Eye (tissue), 1 donor: ENCODE measurements at places on chromosomes 2 and 18.
A peak's percentile ranks its signal among the peaks of the same experiment; 100 is the strongest.

- peak; percentile 30 for DNase-seq
Measured at GRCh38 chr2:42554392-42554791, 14.0 kb upstream of the MTA3 start.

DNA sequence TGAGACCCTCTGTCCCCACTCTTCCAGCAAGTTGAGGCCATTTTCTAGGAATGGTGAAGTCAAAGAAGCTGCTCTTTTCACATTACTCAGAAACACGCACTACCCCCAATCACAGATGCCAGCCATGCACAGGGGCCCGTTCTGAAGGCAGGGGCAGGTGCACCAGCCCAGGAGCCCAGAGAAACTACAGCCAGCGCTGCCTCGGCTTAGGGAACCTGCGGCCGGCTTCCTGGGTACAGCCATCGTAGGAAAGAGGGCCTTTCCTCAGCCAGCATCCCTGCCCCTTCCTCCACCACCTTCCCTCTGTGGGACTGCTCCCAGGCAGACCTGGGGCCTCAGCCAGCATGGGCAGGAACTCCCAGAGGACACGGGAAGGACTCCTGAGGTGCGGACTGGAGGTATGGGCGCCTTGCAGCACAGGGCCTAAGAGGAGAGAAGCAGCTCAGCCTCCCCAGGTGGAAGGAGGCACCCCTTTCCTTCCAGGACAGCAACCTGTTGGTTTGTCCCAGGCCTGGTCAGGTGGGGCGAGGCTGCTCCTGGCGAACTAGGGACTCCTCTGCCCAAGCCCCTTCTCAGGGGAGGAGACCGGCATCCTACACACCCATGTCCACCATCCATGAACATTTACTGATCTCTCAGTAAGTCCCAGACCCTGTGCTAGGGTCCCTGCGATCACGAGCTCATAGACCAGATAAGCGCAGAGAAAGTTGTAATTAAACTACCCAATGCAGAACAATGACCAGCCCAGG is 99.0 kb upstream of the ID2 start:
- DNase-seq, result no peak

DNA sequence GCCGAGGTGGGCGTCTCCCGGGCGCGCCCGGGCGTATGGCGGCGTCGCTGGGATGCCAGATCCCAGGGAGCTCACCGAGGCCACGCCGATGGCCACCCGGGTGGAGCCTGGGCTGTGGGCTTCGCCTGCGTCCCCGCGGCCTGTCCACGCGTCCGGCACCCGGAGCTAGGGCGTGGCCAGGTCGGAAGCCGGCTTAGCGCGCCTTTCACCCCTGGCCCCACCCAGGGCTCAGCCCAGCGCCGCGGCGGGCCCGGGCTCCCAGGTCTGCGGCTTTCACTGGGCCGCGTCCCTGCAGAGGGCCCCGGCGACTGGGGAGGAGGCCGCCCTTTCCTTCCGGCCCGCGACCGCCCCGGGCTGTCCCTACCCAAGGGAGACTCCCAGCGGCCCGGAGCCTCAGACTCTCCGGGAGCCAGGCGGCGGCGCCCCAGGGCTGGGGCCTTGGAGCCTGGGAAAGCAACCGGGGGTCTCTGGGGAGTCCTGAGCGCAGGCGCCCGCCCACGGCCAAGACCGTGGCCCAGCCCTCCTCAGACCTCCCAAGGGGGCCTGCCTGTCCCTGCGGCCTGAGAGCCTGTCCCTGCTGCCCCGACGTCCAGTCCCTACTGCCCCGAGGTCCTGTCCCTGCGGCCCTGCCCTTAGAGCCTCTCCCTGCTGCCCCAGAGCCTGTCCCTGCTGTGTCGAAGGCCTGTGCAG is 36.3 kb upstream of the ITM2C start:
- peak; percentile 30 for DNase-seq

- DNase-seq, result no peak
Measured at GRCh38 chr2:80035749-80036285, 268.7 kb downstream of the LRRTM1 start.

GRCh38 chr18:54984908-54985307 is 25.6 kb upstream of the CCDC68 start:
- no peak for DNase-seq

- peak; percentile 54 for DNase-seq
Measured at GRCh38 chr2:45653122-45653913, 1.8 kb downstream of the PRKCE start.

- DNase-seq, result no peak
Measured at GRCh38 chr2:98734823-98735260, 3.9 kb upstream of the MGAT4A start.

DNA sequence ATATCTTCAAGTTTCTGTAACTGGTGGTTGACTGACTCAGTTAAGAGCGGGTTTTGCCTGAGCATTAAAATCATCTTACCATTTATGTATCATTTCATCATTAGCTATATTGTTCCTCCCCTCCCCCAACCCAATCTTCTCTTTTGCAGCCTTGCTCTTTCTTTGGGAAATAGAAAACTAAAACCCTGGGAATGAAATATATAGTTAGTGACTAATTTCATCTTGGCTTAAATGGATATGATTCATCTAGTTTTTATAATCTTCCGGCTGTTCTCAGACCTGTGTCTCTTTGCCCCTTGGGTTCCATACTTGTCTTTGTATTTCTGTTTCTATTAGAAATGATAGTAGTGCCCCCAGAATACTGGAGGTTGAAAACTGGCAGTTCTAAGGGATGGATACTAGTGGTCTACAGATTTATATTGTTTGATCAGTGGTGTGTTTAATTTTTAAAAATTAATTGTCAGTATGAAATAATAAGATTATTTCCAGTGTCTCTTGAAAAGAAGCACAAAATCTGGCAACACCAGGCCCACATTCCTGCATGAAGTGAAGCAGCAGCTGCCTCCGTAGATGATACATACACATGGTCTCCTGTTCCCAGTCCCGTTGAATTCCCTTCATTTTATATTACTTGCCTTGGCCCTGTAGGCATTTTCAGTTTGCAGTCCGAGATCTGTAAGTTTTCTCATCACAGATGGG is 44.5 kb downstream of the PHLPP1 start:
- no peak for DNase-seq

- DNase-seq, result no peak
Measured at GRCh38 chr2:53476834-53477233, 290.8 kb upstream of the CHAC2 start.

DNA sequence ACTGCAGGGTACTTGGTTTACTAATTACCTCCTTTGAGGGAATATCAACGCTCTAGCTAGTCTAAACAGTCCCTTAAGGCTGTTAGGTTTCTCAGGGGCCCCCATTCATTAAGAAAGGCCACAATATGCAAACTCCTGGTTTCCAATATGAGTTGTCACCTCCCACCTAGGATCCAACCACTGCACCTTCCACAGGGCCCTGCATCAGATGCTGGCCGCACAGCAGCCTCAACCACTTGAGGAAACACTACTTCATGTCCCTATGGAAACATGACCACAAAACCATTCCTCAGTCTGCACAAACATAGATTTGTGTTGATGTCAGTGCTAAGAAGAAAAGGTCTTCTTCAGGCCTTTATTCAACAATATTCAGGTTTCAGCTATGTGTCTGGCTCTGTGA is 40.9 kb downstream of the STAT4 start:
- no peak for DNase-seq

DNA sequence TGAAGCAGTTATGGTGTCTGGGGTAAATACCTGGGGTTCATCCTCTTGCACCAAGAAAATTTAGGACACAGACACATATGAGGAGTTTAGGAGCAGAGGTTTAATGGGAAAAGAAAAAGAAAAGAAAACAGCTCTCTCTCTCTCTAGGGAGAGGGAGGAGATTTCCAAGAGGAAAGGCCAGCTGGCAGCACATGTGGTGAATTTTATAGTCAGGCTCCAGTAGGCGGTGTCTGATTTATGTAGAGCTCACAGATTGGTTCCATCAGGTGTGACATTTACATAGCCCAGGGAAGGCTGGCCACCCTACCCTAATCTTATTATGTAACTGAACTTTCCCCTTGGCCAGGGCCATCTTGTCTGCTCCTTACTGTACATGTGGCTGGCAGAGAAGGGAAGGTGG is 297.5 kb upstream of the RGPD4 start:
- DNase-seq, result peak; percentile 36

- DNase-seq, result peak; percentile 40
Measured at GRCh38 chr18:9653390-9653789, 39.0 kb upstream of the PPP4R1 start.

GRCh38 chr2:219252570-219252899 is 508 bp upstream of the TUBA4B start:
- no peak for DNase-seq

GRCh38 chr2:26346454-26347053 is at the start of gene ADGRF3:
ADGRF3 (minus strand) TSS chr2:26346789; CDS start chr2:26346234, 555 bp downstream.
- peak; percentile 87 for DNase-seq

- DNase-seq, result peak; percentile 12
Measured at GRCh38 chr2:133241224-133241571, 327.1 kb downstream of the NCKAP5 start.

DNA sequence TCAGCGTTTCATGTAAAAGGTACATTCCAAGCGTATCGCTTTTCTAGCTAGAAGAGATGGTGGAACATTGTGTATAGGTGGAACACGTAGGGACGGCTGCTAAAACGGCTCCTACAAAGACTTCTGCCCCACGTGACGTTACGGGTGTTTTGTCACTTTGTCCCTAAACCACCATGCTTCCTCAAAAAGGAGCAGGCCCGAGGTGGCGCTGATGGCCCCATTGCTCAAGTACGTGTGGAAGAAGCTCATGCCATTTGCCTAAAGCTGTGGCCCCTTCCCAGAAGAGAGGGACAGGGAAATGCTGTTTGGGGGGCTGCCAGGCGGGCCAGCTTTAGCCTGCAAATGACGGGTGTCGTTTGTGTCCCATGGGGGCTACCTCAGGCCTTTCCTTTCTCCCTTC is 72.7 kb downstream of the TMEM247 start:
- no peak for DNase-seq

DNA sequence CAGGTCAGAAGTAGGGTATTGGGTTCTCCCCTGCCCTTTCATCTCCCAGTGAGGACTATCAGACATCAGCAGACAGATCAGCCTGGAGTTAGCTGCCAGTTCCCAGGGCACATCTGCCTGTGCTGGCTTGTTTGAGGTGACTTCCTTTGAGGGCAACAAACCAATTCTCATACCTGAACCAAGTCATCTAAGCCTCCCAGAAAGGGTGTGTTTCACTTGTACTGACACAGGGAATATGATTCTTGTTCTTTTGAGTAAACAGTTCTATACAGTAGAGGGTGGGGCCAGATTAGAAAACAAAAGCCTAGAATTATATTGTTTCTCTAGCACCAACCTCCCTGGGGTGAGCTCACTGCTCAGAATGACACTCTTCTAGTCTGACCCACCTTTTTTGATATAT is 591.9 kb downstream of the SLC4A3 start:
- DNase-seq, result no peak

- no peak for DNase-seq
Measured at GRCh38 chr2:124250433-124250832, 225.3 kb downstream of the CNTNAP5 start.

DNA sequence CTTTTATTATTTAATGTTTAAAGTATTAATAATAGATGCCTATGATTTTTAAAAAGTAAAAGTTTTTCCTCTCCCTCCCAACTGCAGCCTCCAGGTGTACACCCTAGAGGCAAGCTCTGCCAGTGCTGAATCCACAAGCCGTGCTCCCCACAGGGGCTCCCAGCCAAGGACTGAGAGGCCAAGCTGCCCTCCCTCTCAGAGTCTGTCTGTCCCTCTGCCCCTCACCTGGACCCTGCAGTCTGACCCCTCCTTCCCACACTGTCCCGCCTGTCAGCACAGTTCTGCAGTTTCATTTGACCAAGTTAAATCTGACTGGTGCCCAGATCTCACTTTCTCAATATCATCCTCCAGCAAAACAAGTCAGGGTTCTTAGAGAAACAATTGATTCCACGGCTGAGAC is 14.8 kb upstream of the PROC start:
- no peak for DNase-seq

DNA sequence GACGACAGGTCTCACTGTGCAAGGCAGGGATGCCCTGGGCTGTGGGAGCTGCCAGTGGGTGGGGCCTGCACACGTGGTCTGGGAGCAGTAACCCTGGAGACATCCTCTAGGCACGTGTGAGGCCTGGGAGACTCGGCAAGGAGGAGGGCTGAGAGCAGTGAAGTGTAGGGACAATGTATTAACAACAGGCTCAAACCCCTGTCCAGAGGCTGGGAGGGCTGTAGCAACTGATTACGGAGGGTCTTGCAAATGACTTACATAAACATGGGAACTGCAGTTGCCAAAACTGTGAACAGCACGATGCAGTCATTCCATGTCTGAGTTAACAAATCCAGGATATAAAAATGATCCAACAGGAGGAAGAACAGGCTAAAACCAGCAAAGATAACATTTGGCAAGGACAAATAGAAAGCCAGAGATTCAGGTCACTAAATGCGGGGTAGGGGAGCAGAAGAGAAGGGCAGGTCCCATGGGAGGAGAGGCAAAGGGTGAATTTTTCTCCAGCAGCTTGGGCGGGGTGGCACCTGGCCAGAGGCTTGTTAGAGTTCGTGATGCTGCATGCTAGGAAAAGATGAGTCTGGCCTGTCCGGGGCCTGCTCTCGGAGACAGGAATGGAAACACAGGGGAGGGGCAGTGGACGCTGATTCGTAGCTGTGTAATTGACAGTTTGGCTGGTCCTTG is 44.9 kb downstream of the CYP27C1 start:
- peak; percentile 78 for DNase-seq

GRCh38 chr18:36427369-36427768 is 129.9 kb downstream of the FHOD3 start:
- DNase-seq, result no peak

GRCh38 chr2:71531522-71532047 is 78.2 kb downstream of the DYSF start:
- no peak for DNase-seq

DNA sequence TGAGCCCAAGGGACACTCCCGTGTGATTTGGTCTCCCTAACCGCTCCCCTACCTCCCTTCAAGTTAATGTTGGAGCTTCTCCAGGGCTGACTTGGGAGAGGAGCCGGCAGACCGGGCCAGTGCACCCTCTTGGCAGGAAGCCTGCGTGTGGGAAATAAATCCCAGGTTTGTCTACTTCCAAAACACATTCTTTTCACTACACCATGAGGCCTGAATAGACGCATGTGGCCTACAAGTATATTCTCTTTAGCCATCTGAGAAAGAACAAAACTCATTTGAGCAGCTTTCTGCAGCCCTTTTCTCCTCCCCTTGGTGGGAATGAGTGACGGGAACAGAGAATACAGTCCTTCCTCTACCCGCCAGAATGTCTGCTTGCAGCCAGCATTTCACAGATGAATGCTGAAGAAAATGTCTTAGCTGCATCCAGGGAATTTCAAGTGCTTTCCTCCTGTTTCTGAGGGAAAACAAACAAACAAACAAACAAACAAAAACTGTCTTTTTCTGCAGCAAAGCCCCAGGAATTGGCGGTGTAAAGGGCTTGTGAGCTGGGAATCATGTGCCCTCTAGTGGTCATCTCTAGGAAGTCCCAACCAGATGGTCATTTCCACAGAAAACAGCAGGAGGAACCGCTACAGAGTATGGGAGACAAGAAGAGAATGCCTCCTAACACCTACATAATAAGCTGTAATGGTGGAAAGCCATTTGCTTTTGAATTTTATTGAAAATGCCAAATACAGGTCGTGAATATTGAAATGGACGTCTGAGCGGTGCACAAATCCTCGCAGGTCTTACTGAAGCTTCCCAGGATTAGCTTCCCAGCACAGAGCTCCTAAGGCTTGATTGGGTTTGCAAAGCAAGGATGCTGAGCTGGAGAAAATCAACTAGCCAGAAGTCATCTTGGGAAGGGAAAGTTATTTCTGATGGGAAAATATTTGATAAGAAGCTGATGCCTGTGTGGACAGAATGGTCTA is 41.2 kb upstream of the DAPL1 start:
- DNase-seq, result peak; percentile 93
